Stimulated activated CD4-positive, alpha-beta T cell treated with anti-CD3 and anti-CD28 coated beads, Interleukin-1b, Interleukin-23, amount 100 ng/mL, for 1 hour (primary cell): ENCODE measurements at places on chromosomes 3 and 15.

- no peak for DNase-seq
Observed at GRCh38 chr15:80976851-80977250, 12.8 kb downstream of the MESD start.

- no peak for DNase-seq
Observed at GRCh38 chr3:61530355-61530754, 31.0 kb upstream of the PTPRG start.

- no peak for DNase-seq
Observed at GRCh38 chr3:164460851-164461250, 617.4 kb downstream of the SI start.

GRCh38 chr15:31349233-31350141 is 22.9 kb downstream of the KLF13 start:
- DNase-seq = no peak

DNA sequence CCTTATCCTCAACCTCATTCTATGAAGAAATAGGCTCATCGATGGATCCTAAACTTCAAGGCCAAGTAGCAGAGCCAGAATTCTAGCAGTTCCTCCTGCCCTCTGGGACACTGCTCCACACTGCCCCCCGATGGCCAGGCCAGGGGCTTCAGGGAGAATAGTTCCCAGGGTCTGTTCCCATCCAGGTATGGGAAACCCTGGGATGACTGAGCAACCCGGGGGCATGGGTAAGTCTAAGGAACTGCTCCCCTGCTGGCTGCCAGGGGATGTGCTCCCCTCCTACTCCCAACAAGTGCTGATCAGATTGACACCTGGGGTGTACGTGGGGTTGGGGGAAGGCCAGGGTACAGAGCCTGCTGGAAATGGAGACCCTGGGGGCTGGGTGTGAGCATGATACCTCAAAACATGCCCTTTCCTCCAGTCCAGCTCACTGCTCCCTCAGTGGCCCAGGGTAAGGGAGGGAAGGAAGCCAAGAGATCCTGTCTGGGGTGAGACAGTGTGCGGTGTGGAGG is 7.6 kb downstream of the ULK3 start:
- no peak for DNase-seq

GRCh38 chr3:165653130-165653778 is 184.0 kb downstream of the BCHE start:
- no peak for DNase-seq

DNA sequence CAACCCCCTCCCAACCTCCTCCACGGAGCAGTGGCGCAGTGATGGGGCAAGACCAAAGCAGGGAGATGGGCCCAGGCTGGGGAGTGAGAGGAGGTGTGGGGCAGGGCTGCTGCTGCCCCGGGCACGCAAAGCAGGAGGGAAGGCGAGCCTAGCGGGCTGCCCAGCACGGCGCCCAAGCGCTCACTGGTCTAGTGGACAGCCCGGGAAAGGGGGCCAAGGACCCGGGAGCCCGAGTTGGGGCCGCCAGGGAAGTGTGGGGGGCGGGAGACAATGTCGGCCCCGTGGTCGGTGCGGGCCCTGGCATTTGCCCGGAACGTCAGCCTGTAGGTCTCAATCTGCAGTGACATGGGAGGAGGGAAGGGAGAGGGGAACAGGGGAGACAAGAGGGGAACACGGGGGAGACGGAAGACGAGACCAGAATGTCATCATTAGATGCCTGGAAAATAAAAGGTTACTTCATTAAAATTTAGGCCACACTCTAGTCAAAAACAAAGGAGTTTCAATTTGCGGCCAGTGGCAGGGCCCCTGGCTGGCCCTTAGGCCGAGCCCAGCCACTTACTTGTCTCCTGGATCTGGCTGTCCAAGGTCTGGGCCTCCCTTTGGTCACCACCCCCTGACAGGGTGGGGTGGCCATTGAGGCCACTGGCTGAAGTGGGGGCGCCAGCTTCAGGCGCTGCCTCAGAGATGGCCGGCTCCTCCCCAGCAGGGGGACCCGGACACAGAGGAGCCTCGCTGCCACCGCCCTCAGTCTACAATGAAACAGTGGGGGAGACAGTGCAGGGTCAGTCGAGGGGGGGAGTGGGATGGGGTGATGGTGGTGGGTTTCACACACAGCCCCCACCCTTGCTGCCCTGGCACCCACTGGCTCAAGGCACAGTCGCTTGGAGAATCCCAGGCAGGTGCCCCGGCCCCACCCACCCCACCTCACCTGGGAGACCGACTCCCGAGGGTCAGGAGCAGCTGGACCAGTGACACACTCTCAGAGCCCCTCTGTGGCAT is 50.0 kb downstream of the DHX30 start:
- no peak for DNase-seq

GRCh38 chr3:143171141-143171980 is 51.8 kb downstream of the CHST2 start:
- DNase-seq = no peak

DNA sequence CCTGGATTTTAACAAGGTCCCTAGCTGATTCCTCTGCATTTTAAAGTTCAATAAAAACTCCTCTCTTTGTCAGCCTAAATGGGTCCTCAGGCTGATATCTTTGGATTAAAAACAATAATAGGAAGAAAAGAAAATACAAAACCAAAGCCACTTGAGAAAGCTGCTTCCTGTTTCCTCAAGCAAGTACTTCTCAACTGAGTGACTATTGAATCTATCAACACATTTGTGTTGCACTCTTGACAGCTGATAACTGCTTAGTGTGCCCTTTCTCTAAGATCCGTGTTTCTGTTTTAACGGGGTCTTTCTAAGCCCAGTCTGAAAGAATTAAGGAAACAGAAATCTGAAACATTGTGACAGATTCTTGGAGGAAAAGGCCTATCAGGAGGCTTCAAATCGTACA is 410.7 kb downstream of the GRM7 start:
- DNase-seq = no peak

GRCh38 chr15:71168166-71168834 is 53.0 kb downstream of the THSD4 start:
- no peak for DNase-seq

GRCh38 chr3:98563661-98564281 is 29.6 kb downstream of the CPOX start:
- no peak for DNase-seq

DNA sequence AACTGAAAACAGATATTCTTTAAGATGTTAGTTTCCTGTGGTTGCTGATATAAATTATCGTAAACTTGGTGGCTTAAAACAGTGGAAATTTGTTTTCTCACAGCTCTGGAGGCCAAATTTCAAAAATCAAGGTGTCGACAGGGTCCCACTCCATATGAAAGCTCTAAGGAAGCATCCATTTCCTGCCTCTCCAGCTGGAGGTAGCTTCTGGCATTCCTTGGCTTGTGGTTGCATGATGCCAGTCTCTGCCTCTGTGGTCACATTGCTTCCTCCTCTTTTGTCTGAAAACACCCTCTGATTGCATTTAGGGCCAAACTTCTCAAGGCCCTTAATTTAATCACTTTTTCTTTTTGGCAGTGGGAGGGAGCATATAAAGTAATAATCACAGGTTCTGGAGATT is 96.8 kb downstream of the PPM1L start:
- no peak for DNase-seq

DNA sequence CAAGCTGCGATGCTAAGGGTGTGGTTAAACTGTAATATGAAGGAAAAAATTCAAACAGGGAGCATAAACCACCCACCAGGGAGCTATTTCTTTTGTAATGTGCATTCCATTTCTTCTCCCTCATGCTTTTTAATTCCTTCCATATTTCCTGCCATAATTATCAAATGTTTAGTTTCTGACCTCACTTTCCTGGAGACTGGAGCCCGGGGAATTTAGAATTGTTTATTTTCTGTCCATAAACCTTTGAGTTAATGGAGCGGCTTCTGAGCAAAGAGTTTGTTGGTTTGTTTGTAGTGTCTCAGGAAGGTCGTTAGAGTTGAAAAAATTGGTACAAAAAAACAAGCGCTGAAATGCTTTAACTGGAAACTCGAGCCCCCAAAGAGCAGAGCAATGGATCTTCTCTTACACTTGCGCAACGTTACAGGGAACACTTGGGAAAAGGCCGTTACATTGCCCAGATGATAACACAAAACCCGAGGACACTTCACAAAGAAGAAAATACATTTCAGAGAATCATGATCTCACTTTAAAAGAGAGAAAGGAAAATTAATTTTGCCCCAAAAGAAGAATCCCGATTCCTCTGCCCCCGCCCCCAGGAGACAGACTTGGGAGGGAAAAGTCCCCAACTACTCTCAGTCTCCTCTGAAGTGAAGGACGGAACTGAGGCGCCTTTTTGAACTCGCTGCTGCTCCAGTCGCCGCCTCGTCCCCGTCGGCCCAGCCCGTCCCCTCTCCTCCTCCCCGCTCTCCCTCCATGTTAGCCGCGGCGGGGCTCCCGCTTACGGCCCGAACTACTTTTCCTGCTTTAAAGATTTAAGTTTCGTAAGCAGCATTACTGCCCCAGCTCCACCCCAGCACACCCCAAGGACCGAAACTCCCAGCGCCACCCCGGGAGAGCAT is 842 bp downstream of the FSTL1 start:
- no peak for DNase-seq

- no peak for DNase-seq
Observed at GRCh38 chr3:42368861-42369260, 41.5 kb downstream of the LYZL4 start.

DNA sequence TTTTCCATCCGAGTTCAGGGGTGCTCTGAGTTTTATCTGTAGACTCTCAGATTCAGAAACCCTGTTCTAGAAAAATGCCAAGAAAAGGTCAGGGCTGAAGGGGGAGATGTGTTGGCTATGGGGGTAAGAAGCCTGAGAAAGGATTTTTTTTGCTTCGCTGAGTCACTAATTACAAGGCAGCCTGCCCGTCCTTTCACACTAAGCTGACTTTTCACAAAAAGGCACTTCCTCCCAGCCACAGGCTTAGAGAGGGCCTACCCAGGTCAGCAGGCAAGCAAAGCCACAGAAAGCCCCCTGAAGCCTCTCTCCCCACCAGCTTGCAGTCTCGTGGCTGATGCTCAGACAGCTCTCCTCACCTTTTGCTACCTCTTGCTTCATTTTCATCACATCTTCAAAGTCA is 192.6 kb upstream of the PRICKLE2 start:
- no peak for DNase-seq

DNA sequence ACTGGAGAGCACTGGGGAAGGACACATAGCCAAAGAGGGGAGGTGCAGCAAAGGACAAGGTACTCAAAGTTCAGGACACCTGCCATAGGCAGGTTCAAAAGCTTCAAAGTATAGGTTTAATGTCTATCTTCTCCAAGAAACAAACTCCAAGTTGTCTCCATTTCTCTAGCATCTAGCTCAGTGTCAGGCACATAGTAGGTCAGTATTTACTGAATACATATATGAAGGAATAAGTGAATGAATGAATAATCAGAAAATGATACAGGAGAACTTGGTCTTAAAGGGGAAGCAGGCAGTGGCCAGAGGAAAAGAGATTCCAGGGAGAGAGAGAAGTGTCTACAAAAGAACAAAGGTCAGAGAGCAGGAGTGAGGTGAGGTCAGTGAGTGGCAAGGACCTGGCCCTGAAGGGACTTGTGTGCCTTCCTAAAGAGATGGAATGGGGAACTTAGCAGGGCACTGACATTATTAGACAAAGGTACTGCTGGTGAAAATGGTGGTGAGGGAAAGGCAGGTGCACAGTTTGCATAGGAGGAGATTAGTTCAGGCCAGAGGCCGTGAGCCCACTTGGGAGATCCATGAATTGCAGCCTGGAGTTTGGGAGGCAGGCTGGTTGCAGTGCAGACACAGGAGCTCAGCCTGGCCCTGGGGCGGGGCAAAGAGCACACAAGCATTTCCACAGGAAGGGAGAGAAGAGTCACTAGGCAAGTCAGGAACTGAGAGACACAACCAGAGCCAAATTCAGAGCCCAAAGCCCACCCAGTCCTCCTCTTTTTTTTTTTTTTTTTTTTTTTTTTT is 21.4 kb downstream of the TBC1D2B start:
- DNase-seq = no peak

- DNase-seq = no peak
Observed at GRCh38 chr3:113684271-113684819, 12.1 kb downstream of the USF3 start.
